ENCODE measurements at places on chromosomes 3 and 15.

GRCh38 chr3:169206828-169207488 lies 456.6 kb downstream of the MECOM start:
- DNase-seq, result no peak

DNA sequence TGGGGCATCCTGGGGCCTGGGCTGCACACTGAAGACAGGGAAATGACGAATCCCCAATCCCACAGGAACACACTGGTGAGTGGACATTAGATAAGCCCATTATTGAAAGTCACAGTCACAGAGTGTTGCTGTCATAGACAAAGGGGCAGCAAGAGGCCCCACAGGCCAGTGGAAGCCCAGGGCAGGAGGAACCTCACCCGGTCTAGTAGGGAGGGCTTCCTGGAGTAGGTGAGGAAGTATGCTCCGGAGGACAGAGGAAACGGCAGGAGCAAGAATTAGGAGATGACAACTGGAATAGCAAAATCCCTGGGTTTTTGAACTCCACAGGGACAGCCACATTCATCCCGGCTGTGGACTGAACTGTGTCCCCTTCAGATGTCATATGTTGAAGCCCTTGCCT lies 101.2 kb downstream of the TPRA1 start:
- no peak for DNase-seq

DNA sequence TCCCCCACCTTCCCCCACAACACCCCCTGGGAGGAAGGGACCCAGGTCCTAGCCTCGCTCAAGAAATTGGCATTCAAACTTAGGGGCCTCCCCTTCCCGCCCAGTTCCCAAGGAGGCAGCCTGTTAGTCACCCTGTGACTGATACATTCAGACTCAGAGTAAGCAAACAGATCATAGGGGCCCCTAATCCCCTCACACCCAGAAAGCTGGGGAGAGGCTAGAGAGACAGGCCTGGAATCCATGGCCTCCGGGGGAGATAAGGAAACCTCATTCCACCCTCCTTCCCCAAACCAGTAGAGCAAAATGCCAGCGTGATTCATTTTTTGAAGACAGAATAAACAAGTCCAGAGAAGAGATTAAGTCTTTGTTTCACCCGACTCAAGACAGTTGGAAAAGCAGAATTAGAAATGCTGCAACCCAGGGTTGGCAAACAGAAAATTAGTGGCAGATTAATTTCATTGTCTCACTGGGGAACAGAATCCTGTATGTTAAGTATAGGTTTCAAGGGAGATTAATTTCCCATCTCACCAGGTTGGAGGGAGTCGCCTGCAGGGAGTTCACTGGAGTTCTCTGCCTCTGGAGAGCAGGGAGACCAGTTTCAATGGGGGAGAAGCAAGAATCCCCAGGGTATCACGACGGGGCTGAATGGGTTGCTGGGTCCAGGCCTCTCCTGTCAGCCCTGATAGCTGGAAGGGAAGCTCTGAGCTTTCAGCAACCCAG lies 268.3 kb downstream of the UACA start:
- DNase-seq, result no peak

DNA sequence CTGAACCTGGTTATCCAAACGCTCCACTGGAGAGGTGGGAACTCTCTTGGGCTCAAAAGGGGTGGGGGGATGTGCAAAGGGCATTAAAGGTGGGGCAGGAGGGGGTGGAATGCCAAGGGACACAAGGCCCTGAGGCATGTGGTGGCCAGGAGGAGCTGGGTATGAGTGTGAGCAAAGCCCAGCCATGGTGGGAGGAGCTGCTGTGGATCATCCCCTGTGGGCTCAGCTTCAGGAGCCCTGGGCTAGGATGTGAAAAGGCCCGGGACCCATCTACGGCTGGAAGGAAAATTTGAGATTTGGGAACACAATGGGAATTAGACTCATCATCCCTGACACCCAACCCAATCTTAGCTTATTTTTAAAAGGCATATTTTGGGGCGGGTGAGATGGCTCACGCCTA lies 33.3 kb downstream of the MGLL start:
- DNase-seq, result no peak

- DNase-seq, result no peak
These were observed 4.6 kb downstream of the PPM1M start for GRCh38 chr3:52250122-52250521.

- no peak for DNase-seq
These were observed 72.7 kb upstream of the TPRG1 start for GRCh38 chr3:189099031-189099471.

- DNase-seq, result no peak
These were observed 33.1 kb upstream of the UBE2Q2 start for GRCh38 chr15:75809986-75810750.
